ENCODE measurements at places on chromosomes 12 and 14. TPM values are rescaled to one million over a fixed set of nuclear protein-coding genes. Genes with fewer than 3 reads are reported as not detected.

- no peak for DNase-seq
These were observed 945 bp upstream of the HIP1R start for GRCh38 chr12:122834104-122834920.

GRCh38 chr12:39413836-39414771 is 28.8 kb downstream of the KIF21A start:
- DNase-seq = no peak

GRCh38 chr12:124126950-124127655 is 154.1 kb downstream of the ZNF664 start:
- no peak for DNase-seq

DNA sequence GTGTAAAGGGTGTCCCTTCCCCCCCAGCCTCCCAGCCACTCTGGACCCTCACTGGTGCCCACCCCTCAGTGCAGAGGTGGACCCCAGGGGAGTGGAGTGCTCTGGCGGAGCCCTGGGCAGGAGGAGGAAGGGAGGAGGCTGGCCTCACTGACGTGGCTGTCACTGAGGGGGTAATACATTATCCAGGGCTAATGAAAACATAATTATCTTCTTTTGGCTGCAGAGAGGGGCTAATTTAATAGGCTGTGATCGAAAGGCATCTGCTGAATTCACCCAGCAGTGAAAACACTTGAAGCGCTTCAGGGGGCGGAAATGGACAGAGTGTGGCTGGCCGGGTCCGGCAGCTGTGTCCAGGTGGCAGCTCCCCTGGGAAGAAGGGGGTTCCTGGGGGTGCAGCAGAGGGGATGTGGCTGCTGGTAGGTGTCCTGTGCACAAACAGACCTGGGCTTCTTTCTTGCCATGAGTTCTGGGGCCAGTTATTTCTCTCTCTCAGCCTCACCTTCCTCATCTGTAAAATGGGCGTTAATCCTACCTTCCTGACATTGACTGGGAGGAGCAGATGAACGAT is 3.7 kb upstream of the NOS1 start:
- DNase-seq = no peak

GRCh38 chr12:84308211-84308610 is 604.4 kb downstream of the SLC6A15 start:
- DNase-seq = no peak

DNA sequence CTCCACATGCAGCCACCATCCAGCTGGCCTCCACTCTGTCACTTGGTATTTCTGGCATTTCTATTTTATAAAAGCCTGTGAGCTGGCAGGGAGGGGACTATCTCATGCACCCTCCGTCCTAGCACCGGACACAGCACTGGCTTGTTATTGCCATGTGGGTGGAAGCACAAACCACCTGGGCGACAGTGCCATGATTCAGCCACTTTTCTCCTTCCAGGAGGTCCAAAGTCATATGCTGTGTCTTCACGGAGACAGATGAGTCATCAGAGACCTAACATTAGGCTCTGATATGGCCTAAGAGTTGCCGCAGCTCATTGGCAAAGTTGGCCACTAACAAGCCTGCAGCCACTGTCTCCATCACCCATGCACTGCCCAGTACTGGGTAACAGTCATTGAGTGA is 1123.0 kb downstream of the VRK1 start:
- no peak for DNase-seq

DNA sequence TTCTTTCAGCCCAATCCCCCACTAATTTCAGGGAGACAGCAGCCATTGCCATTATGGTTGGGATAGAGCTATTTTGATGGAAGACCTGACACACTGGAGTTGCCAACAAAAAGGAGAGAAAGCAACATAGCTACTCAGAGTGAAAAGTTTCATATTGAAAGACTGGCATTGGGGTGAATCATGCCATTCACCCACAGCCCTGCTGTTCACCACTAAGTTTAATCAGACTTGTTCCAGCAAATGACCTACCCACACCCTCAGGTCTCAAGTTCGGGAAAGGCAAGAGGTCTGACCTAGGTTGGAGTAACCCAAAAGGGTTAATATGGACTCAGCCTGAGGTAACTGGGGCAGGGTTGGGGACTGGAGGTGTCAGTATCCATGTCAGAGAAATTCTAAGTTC is 169.2 kb downstream of the PAWR start:
- DNase-seq = no peak

DNA sequence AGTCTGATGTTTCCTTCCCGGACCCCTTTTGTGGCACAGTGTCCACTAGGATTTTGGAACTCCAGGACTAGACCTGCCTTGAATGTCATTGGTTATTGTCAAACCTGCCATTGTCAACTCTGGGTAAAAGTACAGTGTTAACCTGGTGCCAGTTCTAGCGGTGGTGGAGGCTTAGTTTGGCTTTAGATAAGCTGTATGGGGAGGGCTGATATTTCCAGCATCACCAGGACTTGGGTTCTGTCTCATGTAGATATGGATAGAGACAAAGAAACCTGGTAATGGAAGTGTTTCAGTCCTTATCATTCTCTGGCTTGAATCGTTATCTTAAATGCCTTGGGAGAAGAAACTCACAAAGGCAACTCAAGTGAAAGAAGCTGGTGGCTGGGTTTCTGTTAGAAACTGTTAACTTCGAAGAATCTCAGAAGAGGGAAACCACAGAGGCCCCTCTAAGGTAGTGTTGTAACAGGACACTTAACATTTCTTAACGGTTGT is 10.6 kb downstream of the CHST11 start:
- DNase-seq = no peak

DNA sequence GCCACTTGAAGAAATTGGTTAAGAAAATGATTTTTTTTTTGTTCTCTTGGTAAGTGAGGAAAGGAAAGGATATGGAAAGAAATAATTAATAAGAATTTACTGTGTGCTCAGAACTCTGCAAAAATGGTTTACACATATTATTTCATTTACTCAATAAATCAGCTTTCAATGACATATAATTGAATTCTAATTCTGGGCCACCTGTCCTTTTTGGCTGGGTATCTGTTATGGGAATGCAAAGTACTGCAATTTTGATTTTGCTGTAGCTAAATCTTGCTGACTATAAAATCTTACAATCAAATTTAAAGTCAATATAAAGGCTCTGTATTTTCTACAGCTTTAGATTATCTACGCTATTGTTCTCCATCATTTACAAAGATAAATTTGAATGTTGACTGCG is 147.1 kb downstream of the GRIP1 start:
- no peak for DNase-seq

Gene UBE2N
- total RNA-seq = 27.2 TPM

Data from uterus (tissue), 4 donors.